ENCODE measurements at places on chromosomes 3 and 15.

DNA sequence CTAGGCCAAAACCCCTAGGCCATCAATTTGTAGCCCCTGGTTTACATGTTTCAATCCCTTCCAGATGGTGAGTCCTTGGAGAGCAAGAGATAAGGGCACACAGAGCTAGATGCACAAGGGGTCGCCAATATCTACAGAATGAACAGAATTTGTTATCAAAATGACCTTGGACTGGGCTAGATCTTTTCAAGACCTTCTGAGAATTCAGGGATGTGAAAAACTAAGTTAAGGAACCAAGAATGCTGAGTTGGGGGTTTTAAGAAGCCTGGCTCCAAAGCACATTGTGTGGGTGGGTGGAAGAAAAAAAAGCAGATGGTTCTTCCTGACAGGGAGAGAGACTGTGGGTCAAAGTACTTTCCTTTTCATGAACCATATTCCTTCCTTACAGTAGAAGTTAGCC lies 10.2 kb downstream of the CDCP1 start:
- DNase-seq = peak; percentile 25
- no peak overlapping the region for H3K4me3 ChIP-seq
- peak overlapping the region; percentile 93 for H3K27ac ChIP-seq
- no peaks in the 10 kb centered on the region for H3K27me3 ChIP-seq

GRCh38 chr3:52294320-52295150 lies 6.9 kb downstream of the GLYCTK start:
- no peaks in the 10 kb centered on the region for H3K27me3 ChIP-seq
- H3K4me1 ChIP-seq = no peaks in the 10 kb centered on the region
- peaks cover 13% of the 10 kb centered on the region for H3K36me3 ChIP-seq
- no peak for DNase-seq
- H3K4me3 ChIP-seq = no peak overlapping the region

DNA sequence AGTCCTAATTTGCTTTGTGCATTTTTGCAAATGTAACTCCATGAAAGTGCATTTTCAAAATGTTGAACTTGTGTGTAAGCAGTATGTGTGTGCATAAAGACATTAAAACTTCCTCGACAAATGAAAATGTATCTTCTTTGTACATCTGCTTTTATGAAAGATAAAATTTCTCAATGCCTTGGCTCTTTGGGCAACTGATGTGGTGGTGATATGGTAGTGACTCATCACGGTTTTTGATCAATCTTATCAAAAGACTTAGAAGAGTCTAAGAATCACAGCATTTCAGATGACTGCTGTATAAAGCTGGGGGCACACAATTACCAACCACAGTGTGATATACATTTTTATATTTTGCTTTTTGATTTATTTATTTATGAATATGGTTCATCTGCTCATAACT lies 5.4 kb upstream of the MASP1 start:
- no peaks in the 10 kb centered on the region for H3K27me3 ChIP-seq
- H3K4me3 ChIP-seq = no peak overlapping the region
- peaks cover 11% of the 10 kb centered on the region for H3K4me1 ChIP-seq
- H3K27ac ChIP-seq = no peak overlapping the region
- H3K36me3 ChIP-seq = no peaks in the 10 kb centered on the region
- no peak for DNase-seq

DNA sequence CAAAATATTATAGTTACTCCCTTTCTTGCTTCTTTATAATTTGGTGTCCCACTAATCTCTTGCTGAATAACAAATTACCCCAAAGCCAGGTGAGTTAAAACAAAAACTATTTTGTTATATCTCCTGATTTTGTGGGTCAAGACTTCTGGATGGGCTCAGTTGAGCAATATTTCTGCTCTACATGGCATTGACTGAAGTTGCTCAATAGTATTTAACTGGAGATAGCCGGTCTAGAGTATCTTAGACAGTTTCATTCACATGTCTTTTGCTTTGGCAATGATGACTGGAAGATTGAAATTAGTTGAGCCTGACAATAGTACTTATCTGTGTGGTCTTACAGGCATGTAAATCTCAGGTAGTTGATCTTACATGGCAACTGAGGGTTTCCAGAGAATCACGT lies 51.0 kb upstream of the TP63 start:
- DNase-seq = no peak
- H3K4me1 ChIP-seq = no peaks in the 10 kb centered on the region
- no peak overlapping the region for H3K4me3 ChIP-seq

DNA sequence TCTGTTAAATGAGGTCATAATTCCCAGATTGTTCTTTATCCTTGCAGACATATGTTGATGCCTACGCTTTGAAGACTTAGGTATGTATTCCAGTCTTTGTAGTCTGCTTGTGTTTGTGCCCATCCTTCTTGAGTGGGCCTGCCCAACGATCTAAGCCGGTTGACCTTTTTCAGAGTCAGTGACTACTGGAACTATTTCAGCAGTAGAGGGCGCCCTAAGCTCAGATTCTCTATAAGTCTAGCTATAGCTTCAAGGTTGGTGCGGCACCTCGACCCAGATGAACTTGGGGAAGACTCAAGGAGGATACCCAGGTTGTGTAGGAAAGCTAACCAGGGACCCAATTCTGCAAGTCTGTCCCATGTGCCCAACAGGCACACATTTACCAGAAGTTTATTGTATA lies 228.8 kb upstream of the PPP2R3A start:
- no peak overlapping the region for H3K27ac ChIP-seq
- H3K36me3 ChIP-seq = no peaks in the 10 kb centered on the region
- H3K4me3 ChIP-seq = no peak overlapping the region

- DNase-seq = no peak
- no peaks in the 10 kb centered on the region for H3K27me3 ChIP-seq
- no peak overlapping the region for H3K27ac ChIP-seq
- no peaks in the 10 kb centered on the region for H3K36me3 ChIP-seq
- H3K4me3 ChIP-seq = no peak overlapping the region
Measured at GRCh38 chr3:74434406-74434805, 180.1 kb downstream of the CNTN3 start.

GRCh38 chr3:58837856-58838255 lies 171.3 kb upstream of the FAM3D start:
- H3K27ac ChIP-seq = no peak overlapping the region
- peaks cover 2% of the 10 kb centered on the region for H3K4me1 ChIP-seq
- no peak overlapping the region for H3K4me3 ChIP-seq
- no peaks in the 10 kb centered on the region for H3K36me3 ChIP-seq

All from fibroblast of lung (primary cell).